ENCODE measurements at places on chromosomes 2 and 18.

GRCh38 chr2:178845566-178846457, 38.6 kb upstream of the TTN start:
- no peak for DNase-seq

DNA sequence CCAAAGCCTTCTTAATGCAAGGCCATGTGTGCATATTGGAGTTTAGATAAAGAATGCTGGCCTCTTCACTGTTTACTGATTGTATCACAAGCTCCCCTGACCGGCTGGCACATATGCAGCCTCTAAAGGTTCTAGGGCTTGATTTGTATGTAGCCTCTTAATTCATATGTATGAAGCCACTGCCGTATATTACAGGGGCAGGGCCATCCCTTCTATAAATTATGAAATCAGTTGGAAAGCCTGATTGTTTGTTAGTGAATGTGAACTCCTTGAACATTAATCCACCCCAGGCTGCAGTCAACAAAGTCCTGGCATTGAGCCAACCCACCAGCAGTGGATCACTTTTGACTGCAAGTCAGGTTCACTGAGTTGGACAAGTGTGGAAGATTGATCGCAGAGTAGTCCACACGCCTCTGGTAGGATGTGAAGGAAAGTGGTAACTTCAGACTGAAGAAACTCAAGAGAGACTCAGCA, 61.6 kb upstream of the PARD3B start:
- no peak for DNase-seq

GRCh38 chr2:84781942-84782716, 98.8 kb downstream of the TRABD2A start:
- DNase-seq = no peak

DNA sequence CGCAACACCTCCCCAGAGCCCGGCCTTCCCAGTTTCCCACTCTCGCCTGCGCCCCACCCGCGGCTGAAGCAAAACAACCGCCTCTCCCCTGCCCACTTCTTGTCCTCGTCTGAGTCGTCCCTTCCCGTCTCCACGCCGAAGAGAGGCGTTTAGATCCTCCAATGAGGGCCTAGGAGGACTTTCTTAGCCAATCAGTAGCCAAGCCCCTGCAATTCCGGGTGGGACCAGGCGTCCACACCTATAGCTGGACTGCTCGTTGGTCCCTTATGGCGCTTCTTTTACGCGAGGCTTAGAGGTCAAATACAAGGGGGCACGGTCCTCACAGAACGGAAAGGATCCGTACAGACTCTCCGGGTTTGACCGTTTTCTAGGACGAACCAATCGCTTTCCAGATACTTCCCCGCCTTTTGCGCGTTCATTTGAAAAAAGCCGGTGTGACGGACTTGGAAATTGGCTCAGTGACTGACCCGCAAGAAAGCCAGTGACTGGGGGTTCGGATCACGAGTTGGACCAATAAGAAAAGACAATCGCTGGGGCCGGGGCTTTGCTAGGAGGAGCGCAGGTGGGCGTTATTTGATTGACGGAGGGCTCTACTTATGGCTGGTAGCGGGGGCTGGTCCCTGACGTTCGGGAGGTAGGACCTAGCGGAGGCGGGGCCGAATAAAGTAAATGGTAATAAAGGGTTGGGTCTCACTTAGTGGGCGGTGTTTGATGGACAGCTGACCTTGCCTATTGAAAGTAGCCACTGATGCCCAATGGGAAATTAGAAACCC, 581 bp upstream of the PPM1B start:
- peak; percentile 100 for DNase-seq

DNA sequence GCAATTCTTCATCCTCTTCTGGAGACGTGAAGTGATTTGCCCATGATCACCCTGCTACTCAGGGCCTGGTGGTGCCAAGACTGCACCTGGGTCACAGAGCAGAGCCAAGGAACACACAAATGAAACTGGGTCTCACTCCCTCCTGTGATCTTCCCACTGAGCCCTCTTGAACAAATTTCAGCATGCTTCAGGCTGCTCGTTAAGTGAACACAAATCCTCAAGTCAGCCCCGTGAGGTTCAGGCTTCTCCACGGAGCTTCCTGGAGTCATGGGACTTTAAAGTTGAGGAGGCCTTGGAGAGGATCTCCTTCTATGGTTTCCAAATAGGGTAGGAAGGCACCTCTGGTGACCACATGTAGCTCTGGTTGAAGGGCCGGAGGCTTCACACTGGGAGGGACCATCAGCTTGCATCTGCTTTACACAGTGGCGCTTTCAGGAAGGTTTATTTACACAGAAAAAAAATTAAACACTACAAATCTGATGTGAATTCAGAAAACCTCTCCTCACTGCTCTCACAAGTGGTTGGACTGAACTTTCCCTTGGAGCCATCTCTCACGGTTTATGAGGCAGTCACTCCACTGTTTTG, 255.4 kb downstream of the LOXHD1 start:
- no peak for DNase-seq

GRCh38 chr2:121570036-121570666, 39.5 kb downstream of the RNU4ATAC start:
- no peak for DNase-seq

DNA sequence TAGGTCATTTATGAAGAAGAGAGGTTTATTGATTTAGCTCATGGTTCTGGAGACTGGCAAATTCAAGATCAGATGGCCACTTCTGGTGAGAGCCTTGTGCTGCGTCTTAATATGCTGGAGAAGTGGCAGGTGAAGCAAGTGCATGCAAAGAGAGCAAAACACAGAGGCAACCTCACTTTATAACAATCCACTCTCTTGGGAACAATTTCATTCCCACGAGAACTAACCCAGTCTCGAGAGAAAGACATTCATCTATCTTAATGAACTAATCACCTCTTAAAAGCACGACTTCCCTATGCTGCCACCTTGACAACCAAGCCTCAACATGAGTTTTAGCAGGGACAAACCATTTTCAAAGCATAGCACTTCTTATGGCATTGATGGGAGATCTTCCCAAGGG, 186.5 kb upstream of the RASGRP3 start:
- DNase-seq = no peak

DNA sequence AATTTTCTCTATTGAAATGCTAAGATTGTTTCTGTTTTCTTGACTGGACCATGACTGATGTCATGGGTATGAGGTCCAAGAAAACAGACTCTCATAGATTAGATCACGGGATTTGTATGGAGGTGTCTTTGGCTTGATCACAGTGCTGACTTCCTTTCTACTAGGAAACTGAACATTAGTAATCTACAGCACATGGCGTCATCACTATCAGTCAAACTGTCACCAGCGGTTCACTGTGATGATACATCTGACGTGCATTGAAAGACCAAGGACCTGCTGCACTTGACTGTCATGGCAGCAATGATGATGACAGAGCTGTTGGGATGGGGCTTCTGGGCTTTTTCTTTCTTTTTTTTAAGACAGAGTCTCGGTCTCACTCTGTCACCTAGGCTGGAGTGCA, 28.2 kb upstream of the IMPA2 start:
- DNase-seq = no peak

GRCh38 chr2:235066895-235067294, 115.1 kb downstream of the SH3BP4 start:
- DNase-seq = no peak

DNA sequence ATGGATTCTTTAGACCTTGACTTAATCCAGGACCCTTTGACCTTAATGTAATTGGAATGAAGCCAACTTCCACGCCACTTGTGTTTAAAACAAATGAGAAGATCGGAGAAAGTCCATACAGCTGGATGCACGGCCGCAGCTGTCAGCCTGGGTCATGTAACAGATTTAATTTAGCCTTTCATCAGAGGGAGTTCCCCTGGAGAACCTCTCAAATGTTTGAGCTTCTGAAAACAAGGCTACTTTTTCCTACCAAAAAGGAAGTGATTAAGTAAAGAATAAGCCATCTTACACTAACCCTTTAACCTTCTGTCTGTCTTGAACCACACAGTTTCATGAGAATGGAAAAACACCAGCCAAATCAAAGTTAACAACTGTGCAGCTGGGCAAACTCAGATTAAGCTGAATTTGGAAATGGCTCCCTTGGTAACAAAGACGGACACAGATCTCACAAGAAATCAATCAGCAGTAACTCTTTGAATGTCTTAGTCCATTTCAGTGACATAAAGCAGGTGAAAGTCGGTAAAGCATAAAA, 103.6 kb downstream of the DOCK10 start:
- no peak for DNase-seq

DNA sequence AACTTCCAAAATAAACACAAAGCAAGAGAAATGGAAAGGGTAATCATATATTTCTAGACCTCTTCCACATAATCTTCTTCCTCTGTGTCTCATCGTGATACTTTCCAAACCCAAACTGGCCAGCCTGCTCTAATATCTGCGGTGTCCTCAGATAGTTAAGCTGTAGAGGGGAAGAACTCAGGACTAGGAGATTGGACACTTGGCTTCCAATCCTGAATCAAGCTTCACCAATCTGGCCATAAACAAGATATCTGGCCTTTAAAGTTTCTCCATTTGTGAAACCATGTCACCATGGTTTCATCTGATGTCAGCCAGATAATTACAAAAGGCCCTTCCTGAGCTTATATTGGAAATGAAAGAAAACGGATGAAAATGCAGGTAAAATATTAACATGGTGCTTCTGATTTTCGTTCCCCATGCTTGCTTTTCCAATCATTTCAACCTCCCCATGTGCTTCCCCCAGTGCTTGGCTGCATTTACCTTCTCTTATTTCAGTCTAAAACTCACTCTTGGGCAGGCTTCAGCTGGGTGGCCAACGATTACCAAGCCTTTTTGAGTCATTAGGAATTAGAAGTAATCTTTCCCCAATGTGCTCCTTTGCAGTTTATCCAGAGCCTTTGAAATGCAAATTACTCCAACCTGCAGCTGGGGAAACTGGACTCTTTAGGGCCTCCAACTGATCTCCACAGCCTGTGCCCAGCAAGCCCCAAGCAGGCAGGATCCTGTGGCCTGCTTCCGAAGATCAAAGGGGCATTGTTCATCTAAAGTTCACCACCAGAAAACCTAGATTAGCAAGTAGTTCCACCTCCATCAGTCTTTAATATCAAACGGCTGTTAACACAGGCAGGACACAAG, 44.5 kb upstream of the MYCN start:
- no peak for DNase-seq

DNA sequence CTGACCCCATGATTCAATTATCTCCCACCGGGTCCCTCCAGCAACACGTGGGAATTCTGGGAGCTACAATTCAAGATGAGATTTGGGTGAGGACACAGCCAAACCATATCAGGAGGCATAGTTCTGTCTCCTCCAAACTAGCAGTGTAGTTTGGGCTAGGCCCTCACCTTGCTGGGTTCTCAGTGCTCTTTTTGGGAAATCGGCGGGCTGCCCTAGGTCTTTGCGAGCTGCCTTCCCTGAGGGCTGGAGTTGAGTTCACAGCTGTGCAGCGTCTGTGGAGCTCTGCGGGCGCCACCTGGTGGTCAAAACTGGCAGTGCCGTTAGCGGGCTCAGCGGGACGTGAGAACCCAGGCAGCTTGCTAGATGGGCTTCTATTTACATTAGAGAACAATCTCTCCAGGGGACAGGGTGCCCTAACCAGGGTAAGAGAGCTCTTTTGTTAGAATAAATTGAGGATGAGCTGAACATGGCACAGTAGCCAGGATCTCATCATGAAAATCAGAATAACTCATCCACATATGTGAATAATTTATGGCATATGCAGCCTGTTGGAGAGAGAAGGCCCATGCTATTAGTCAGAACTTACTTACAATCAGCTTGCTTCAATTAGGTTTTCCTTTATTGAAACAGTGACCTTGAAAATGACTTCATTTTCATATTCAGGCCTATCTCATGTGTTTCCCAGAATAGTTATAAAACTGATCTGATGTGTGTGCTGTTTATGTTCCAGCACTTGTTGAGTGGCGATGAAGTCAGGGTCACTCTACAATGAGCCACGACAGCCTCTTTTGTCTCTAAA, 27.4 kb upstream of the YES1 start:
- peak; percentile 84 for DNase-seq

GRCh38 chr2:119012345-119013301, 70.6 kb downstream of the MARCO start:
- no peak for DNase-seq

GRCh38 chr2:101688261-101688660, 9.2 kb upstream of the MAP4K4 start:
- peak; percentile 49 for DNase-seq

- DNase-seq = no peak
These were observed 97.6 kb downstream of the SPTBN1 start for GRCh38 chr2:54553775-54554174.

DNA sequence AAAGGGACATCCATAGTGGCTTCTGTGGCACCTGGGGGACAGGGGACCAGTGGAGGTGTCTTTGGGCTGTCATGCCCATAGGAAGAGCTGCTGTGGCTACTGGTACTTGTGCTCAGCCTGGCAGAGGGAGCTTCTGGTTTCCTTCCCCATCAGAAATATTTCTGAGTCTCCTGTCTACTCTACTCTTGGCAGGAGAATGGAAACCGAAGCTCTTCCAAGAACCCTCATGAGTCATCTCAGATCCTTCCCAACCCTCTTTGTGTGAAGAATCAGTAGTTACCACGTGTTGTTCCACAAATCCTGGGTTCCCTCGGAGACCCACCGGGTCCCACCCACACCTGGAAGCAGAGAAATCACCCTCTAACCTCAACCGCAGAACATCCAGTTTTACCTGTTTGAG, 234.9 kb downstream of the FHOD3 start:
- no peak for DNase-seq

DNA sequence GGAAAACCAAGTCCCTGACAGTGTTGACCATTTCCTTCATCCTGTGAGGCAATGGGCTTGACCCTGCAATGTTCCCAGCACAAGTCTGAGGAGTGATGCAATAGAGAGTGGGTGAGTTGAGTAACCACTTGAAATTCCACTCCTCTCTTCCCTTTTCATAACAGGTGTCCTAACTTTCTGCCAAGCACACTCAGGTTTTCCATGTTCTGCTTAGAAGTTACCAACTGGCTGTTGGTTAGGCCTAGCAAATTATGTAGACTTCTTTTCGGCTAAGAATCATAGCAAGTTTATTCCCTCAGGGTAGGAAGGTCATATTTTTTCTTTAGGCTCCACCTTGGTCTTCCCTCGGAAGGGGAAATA, 11.5 kb downstream of the GNLY start:
- peak; percentile 84 for DNase-seq
